Activated CD4-positive, alpha-beta memory T cell treated with anti-CD3 and anti-CD28 coated beads, Interleukin-2, amount 10 ng/mL, durations not matched to agents 7 days and 5 days (primary cell): ENCODE measurements at places on chromosomes 1 and 21. TPM values are rescaled to one million over a fixed set of nuclear protein-coding genes. Genes with fewer than 3 reads are reported as not detected.
A peak's percentile ranks its signal among the peaks of the same experiment; 100 is the strongest.

DNA sequence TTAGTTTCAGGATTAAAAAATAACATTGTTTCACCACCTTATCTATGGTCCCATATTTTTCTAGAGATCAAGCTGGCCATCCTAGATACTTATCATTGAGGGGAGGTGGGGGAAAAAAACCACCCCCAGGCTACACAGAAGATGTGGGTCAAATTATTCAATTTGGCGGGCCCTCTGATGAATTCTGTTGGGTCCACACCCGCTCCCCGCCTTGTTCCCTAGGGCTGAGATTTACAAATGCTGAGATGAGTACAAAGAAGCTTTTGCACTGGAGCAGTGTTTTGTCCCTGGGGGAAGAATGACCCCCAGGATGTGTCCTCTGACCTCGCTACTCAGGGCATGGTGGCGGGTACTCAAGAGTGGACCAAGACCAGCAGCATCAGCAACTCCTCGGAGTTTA lies 246.9 kb upstream of the TMEM51 start:
- no peaks in the 10 kb centered on the region for H3K4me1 ChIP-seq
- no peaks in the 10 kb centered on the region for H3K27me3 ChIP-seq
- H3K4me3 ChIP-seq: no peak overlapping the region
- no peaks in the 10 kb centered on the region for H3K36me3 ChIP-seq
- no peak overlapping the region for H3K27ac ChIP-seq

- DNase-seq: no peak
- H3K36me3 ChIP-seq: no peaks in the 10 kb centered on the region
- H3K4me1 ChIP-seq: no peaks in the 10 kb centered on the region
- H3K27me3 ChIP-seq: no peaks in the 10 kb centered on the region
- H3K4me3 ChIP-seq: no peak overlapping the region
Measured at GRCh38 chr1:57886376-57886775, 462.5 kb upstream of the DAB1 start.

DNA sequence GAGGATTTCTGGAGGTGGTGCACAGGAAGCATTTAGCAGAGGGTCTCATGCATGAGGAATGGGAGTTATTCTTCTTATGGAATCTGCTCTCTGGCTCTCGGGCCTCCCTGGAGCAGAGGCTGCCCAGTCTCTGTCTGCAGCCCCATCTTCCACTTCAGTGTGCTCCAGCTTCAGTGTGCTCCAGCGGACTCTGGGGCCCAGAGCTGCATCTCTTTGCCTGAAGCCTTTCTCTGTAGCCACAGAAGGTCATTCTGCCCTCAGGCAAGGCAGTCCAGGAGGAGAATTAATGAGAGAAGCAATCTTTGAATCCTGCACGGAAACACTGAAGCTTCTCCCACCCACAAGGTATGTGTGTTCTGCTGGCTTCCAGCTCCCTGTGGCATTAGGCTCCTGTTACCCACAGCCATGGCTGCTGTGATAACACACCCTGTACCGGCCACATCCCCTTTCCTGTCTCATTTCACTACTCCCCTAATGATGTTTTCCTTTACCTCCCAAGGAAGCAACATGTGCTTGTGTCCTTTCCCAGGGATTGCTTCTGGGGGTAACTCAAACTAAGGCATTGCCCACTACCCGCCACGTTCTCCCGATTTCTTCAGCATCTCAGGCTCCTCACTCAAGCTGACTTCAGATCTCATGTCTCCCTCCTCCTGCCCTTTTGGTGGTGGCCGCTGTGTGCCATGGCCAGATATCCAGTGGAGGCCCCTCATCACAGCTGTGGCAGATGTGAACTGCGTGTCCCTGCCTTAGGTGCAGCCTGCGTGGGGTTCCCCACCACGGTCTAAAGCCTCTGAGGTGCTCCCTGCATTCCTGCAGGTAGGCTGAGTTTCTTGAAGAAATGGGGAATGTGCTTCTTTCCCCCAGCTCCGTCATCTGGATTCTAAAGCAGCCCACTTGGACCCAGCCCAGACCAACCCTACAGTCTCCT lies 181.2 kb upstream of the GALNT2 start:
- H3K4me3 ChIP-seq: no peak overlapping the region
- peaks cover 29% of the 10 kb centered on the region for H3K27me3 ChIP-seq
- no peaks in the 10 kb centered on the region for H3K4me1 ChIP-seq
- H3K27ac ChIP-seq: no peak overlapping the region
- no peak for DNase-seq

GRCh38 chr1:197339106-197340060 lies 71.3 kb downstream of the CRB1 start:
- H3K4me1 ChIP-seq: peaks cover 10% of the 10 kb centered on the region
- no peak overlapping the region for H3K4me3 ChIP-seq
- no peak overlapping the region for H3K27ac ChIP-seq
- H3K36me3 ChIP-seq: no peaks in the 10 kb centered on the region
- peaks cover 10% of the 10 kb centered on the region for H3K27me3 ChIP-seq

GRCh38 chr1:226034482-226034881 lies 28.0 kb upstream of the H3-3A start:
- no peaks in the 10 kb centered on the region for H3K27me3 ChIP-seq
- H3K36me3 ChIP-seq: no peaks in the 10 kb centered on the region
- H3K27ac ChIP-seq: no peak overlapping the region
- H3K4me3 ChIP-seq: no peak overlapping the region
- no peaks in the 10 kb centered on the region for H3K4me1 ChIP-seq
- DNase-seq: no peak

IFNLR1 gene
- 6.1 TPM for total RNA-seq

LCE3E gene
- total RNA-seq: not detected

SV2A gene
- 15.2 TPM for total RNA-seq

DNA sequence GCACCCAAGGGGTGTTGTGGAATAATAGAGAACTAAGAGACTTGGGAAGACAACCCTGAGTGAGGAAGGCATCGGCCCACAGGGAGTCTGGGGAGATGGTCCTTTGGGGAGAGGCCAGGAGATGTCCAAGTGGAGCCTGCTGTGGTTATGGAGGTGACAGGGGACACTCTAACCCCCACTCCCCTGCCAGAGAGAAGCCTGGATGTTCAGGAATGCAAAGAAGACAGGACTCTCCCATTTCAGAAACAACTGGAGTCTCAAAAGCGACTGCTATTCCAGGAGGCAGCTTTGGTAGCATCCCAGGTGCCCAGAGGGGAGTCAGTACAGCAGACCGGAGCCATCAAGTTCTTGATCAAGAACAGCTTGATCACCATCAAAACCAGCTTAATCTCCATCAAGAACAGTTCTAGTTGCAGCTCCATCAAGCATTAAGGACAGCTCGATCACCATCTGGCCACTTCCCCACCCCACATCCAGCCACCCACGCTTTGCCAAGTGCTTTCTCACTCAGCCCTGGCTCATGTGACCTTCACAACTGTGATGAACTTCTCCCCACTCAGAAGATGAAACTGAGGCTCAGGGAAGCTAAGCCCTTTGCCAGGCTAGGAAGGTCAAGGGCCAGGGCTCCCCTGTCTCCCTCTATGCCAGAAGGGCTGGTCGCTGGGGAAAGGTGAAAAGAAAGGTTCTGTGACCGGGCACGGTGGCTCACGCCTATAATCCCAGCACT lies 743 bp downstream of the CD52 start:
- no peaks in the 10 kb centered on the region for H3K27me3 ChIP-seq
- peaks cover 55% of the 10 kb centered on the region for H3K36me3 ChIP-seq
- H3K4me1 ChIP-seq: peaks cover 76% of the 10 kb centered on the region
- no peak for DNase-seq
- H3K4me3 ChIP-seq: peak overlapping the region; percentile 84

GRCh38 chr1:44217809-44218410 lies 4.6 kb downstream of the DMAP1 start:
- no peak overlapping the region for H3K4me3 ChIP-seq
- H3K36me3 ChIP-seq: peaks cover 34% of the 10 kb centered on the region
- no peak overlapping the region for H3K27ac ChIP-seq
- H3K27me3 ChIP-seq: no peaks in the 10 kb centered on the region
- peak; percentile 77 for DNase-seq
- H3K4me1 ChIP-seq: peaks cover 31% of the 10 kb centered on the region

COG2 gene
- 22.3 TPM for total RNA-seq

CENPF gene
- total RNA-seq: 125 TPM

KMO gene
- total RNA-seq: not detected
